Pancreas (tissue), 10 donors: ENCODE measurements at places on chromosomes 16 and 17. TPM values are rescaled to one million over a fixed set of nuclear protein-coding genes. Genes with fewer than 3 reads are reported as not detected.

DNA sequence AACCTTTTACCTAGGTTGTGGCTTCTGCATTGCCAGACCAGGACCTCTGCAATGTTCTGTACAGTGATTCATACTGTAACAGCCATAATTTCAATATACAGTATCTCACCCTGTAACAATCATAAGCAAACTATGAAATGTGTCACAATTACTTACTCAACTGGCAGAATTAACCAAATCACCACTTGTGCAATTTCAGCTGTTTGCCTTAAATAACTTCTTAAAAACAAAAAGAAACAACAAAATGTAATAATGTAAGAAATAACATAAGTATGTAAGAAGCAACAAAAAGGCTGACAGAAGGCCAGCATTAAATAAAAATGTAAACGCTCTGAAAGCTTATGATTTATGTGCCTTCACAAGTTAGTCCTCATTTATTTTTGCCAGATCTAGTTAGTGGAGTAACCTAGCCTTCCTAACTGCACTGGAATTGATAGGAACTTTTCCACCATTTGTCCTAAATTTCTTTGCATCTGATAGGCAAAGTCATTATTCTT is 96.9 kb downstream of the SKAP1 start:
- no peak for DNase-seq

GRCh38 chr16:799111-799947 is 1.2 kb downstream of the GNG13 start:
- DNase-seq = no peak

DNA sequence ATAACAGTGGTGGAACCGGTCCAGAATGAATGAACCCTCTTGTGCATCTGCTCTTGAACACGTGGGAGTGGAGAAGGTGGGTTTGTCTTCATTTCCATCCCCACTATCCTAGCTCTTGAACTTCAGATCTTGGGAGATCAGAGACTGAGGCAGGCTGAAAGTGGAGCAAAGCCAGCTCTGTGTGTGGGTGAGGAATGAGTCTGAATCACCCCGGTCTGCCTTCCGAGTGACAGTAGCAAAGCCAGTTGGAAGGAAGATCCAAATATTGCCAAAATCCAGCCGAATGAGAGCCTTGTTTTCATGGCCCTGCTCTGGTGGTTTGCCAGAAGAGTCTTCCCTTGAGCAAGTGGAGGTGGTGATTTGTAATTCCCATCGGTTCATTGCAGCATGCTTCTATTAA is 29.0 kb upstream of the ASIC2 start:
- DNase-seq = no peak

DNA sequence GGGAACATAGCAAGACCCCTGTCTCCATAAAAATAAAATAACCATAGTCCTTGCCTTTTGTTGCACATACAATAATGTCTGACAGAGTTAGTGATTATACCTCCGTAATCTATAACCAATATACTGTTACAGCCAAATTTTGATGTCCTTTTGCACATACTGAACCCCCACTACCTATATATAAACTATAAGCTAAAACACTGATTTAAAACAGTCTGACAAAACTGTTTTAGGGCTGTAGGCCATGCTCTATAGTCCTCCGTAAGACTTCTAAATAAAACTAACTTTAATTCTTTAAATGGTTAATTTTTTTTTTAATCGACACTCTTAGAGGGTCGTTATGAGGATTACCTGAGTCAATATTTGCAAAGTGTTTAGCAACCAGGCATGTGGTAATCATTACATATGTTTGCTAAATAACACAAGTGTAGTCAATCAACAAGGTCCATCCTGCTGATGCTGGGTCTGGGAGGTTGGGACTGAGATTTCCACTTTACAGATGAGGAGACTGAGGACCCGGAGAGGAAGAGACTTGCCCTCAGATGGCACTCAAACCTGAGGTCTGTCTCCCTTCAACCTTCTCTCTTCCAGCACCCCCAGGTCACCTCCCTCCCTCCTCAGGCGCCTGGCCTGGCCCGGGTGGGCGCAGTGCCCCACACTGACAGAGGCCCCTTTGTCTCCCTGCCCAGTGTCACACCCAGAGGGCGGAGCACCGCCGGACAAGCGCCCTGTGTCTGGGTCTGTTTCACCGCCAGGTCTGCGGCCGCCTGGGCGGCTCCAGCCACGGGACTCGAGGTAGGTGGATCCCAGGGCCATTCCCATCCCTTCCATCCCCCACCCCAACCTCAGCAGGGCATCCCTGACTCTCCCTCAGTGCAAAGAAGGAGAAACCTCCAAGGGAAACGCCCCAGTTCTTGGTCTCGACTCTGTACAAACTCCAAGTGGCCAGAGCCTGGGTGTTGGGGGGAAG is 10.3 kb downstream of the ZNF385C start:
- no peak for DNase-seq

The ZACN gene
- 3.4 TPM for polyA plus RNA-seq

The HOXB3 gene
- 3.3 TPM for polyA plus RNA-seq
